Colonic mucosa (tissue), 4 donors: ENCODE measurements at places on chromosomes 4 and X. TPM values are rescaled to one million over a fixed set of nuclear protein-coding genes. Genes with fewer than 3 reads are reported as not detected.

TDO2 gene
- 1.4 TPM for total RNA-seq

SLC10A3 gene
- 23.0 TPM for total RNA-seq

SYN1 gene
- total RNA-seq, result 1.5 TPM

SLC10A6 gene
- 0.58 TPM for total RNA-seq

GNRHR gene
- not detected for total RNA-seq

DNA sequence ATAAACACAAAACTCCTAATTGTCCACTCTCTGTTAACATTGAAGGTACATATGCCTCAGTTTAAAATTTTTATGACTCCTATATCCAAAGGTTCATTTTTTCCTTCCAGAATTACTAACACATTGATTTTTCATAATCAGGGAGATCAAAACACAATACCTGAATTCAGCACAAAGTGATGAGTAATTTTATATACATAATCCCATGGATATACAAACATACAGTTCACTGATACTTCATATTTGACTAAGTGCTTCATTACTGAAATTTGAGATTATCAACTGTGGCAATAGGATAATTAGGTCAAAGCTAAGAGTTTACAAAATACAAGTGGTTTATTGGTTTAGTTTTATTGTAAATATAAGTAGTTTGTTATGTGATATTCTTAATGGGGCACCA, 176.2 kb upstream of the PRPS2 start:
- DNase-seq, result no peak

- no peak for DNase-seq
These were observed 1934.9 kb downstream of the ARAP2 start for GRCh38 chr4:34309383-34309906.

GRCh38 chrX:115419069-115419468, 129.6 kb downstream of the LUZP4 start:
- DNase-seq, result no peak

- no peak for DNase-seq
These were observed 62.2 kb downstream of the DTHD1 start for GRCh38 chr4:36343501-36344175.

GRCh38 chr4:140673729-140674128, 82.5 kb downstream of the TBC1D9 start:
- no peak for DNase-seq

DNA sequence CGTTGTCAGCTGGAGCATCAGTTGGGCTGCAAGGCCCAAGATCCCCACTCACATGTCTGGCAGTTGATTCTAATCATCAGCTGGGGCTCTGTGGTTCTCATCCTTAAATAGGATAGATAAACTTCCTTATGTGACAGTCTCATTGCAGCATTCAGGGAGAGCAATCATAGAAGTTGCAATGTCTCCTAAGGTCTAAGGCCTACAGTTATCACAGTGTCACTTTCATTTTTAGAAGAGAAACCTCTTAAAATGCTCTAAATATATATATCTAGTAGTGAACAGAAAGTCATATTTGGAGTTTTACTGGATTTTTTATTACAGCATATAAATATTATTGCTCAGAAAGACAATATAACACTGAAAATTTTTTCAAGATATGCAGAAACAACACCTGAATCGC, 226.0 kb upstream of the PPP1R2C start:
- no peak for DNase-seq
